ENCODE measurements at places on chromosomes 16 and 17. TPM values are rescaled to one million over a fixed set of nuclear protein-coding genes. Genes with fewer than 3 reads are reported as not detected.

GRCh38 chr17:41334385-41335305 is 16.0 kb downstream of the KRT33A start:
- no peak overlapping the region for H3K27ac ChIP-seq
- no peak overlapping the region for H3K4me3 ChIP-seq
- no peak for DNase-seq

- no peak overlapping the region for H3K27ac ChIP-seq
- H3K4me1 ChIP-seq = peaks cover 32% of the 10 kb centered on the region
- peaks cover 60% of the 10 kb centered on the region for H3K27me3 ChIP-seq
- no peak for DNase-seq
- no peaks in the 10 kb centered on the region for H3K36me3 ChIP-seq
- H3K4me3 ChIP-seq = peak overlapping the region; percentile 44
These were observed 904 bp downstream of the SLC6A2 start for GRCh38 chr16:55656691-55657092.

GRCh38 chr17:62778990-62779681 is 29.0 kb downstream of the MARCHF10 start:
- H3K36me3 ChIP-seq = no peaks in the 10 kb centered on the region
- peaks cover 16% of the 10 kb centered on the region for H3K4me1 ChIP-seq
- no peaks in the 10 kb centered on the region for H3K27me3 ChIP-seq
- DNase-seq = peak; percentile 73
- peak overlapping the region; percentile 35 for H3K27ac ChIP-seq
- no peak overlapping the region for H3K4me3 ChIP-seq

DNA sequence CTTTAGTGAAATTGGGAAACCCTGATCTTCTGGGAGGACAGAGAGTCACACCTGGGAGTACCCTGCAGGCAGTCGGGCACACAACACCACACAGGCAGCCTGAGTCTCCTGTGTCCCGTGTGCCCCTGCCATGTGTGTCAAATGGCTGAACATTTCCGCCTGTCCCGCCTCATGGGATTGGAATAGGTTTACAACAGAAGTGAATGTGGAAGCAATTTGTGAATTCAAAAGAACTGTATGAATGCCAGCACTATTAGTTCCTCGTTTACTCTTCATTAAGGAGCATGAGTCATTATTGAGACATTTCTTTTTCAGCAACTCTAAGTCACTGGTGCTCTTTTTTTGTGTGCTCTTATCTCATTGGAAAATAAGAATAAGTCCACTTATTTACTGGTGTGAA is 226.5 kb downstream of the PMP22 start:
- no peaks in the 10 kb centered on the region for H3K36me3 ChIP-seq
- peaks cover 3% of the 10 kb centered on the region for H3K27me3 ChIP-seq
- H3K4me1 ChIP-seq = no peaks in the 10 kb centered on the region
- no peak overlapping the region for H3K27ac ChIP-seq
- DNase-seq = no peak

GRCh38 chr17:7440113-7440833 is 961 bp downstream of the FGF11 start:
- DNase-seq = peak; percentile 67
- peaks cover 74% of the 10 kb centered on the region for H3K27me3 ChIP-seq
- peaks cover 81% of the 10 kb centered on the region for H3K4me1 ChIP-seq
- H3K27ac ChIP-seq = peak overlapping the region; percentile 48
- peak overlapping the region; percentile 46 for H3K4me3 ChIP-seq

DNA sequence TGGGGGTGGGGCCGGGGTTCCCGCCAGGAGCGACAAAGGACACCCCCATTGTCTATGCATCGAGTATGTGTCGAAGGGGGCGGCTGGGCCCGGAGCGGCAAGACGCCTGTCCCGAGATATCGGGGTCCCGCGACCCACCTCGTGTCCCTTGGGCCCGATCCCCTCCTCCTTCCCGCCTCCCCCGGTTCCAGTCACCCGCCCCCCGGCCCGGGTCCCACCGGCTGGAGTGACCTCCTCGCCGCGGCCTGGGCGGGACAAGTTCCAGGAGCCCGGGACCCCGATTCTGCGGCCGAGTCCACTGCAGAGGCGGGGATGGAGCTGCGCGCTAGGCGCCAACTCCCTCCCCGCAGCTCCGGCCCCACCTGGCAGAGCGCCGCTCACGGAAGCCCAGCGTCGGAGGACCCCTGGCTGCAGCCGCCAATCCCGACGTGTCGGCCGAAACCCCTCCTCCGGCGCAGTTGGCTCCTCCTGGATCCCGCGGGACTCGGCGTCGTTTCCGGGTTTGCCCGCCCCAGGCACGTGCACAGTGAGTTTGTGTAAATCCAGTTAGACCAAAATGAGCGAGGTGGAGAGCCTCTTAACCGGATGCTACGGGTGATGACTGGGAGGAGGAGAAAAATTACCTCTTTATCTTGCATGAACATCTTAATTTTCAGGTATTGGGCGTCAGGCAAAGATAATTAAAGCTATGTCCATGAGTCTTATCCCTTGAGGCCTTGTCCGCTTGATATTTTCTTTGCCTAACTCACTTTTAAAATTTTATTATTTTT is at the start of gene NMRAL1:
Gene NMRAL1 (minus strand): TSS at position 434 of the 770 bp plus-strand sequence. CDS start 493 bp downstream, outside the sequence.
- DNase-seq = peak; percentile 97
- H3K36me3 ChIP-seq = no peaks in the 10 kb centered on the region
- peak within 1 kb of the TSS; percentile 84 for H3K27ac ChIP-seq
- H3K4me3 ChIP-seq = peak within 1 kb of the TSS; percentile 65
- H3K4me1 ChIP-seq = peaks cover 20% of the 10 kb centered on the region

GRCh38 chr17:58314706-58315015 is 13.9 kb downstream of the TSPOAP1 start:
- no peaks in the 10 kb centered on the region for H3K4me1 ChIP-seq
- H3K27ac ChIP-seq = no peak overlapping the region
- DNase-seq = no peak
- H3K4me3 ChIP-seq = no peak overlapping the region
- H3K27me3 ChIP-seq = no peaks in the 10 kb centered on the region

GRCh38 chr17:58789160-58789559 is 33.5 kb downstream of the PPM1E start:
- H3K4me3 ChIP-seq = no peak overlapping the region
- no peak for DNase-seq
- H3K27ac ChIP-seq = no peak overlapping the region
- H3K4me1 ChIP-seq = no peaks in the 10 kb centered on the region

DNA sequence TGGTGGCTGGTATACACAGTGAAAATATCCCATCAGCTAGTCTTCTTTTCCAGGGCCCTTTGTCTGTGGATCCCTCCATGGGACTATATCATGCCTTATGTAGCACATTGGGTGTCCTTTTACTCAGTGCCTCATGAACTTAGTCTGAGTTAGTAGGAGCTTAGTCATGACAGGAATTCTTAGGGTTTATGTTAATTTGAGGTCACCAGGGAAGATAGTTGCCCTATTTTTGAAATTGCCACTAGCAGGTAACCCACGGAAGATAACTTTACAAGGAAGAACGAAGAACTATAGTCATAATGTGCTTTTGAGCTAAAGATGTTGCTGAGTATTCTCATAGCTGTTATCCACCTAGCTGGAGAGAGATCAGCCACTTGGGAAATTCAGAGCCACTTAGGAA is 14.8 kb upstream of the PLK1 start:
- no peak for DNase-seq
- H3K4me3 ChIP-seq = no peak overlapping the region
- H3K27ac ChIP-seq = no peak overlapping the region
- H3K4me1 ChIP-seq = no peaks in the 10 kb centered on the region

GRCh38 chr16:57092786-57093411 is 516 bp downstream of the CPNE2 start:
- H3K27ac ChIP-seq = no peak overlapping the region
- peak overlapping the region; percentile 53 for H3K4me3 ChIP-seq
- peaks cover 25% of the 10 kb centered on the region for H3K4me1 ChIP-seq
- H3K36me3 ChIP-seq = no peaks in the 10 kb centered on the region

GRCh38 chr17:61508912-61509311 is 56.7 kb downstream of the TBX4 start:
- no peak for DNase-seq
- peaks cover 11% of the 10 kb centered on the region for H3K4me1 ChIP-seq
- H3K36me3 ChIP-seq = no peaks in the 10 kb centered on the region
- no peaks in the 10 kb centered on the region for H3K27me3 ChIP-seq
- H3K4me3 ChIP-seq = no peak overlapping the region
- no peak overlapping the region for H3K27ac ChIP-seq

DNA sequence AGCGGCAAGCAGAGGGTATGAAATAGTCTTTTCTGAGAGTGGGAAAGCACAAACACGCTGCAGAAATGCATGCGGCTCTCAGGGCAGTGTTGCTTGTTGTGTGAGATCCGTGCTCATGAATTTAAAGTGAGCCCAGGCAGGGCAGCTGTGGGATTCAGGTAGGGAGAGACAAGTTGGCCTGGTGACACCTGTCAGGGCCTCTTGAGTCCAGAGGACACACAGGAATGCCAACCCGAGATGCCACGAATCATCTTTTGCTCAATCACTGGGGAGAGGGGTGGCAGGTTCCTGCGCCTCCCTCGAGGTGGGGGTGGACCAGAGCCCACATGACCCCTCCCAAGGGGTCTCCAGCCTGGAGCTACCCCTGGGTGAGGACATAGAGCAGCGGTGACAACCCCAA is 211.9 kb downstream of the GSG1L start:
- no peak for DNase-seq
- no peaks in the 10 kb centered on the region for H3K4me1 ChIP-seq
- H3K4me3 ChIP-seq = no peak overlapping the region
- no peaks in the 10 kb centered on the region for H3K36me3 ChIP-seq

DNA sequence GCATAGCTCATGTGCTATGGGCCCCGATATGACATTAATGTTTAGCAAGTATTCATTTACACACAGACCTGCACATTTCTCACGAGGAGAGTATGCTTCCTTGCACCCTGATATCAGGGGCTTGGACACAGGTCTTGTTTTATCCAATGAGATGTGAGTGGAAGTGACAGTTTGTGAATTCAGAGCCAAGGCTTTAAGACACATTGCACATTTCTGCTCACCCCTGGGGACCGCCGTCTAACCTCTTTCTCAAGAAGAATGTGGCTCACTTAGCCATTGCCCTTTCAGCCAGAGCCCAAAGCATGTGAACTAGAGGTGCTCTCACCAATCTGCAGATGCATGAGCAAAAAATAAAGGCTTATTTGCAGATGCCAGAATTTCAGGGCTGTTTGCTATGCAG is 116.1 kb upstream of the C16orf82 start:
- no peak for DNase-seq
- no peak overlapping the region for H3K27ac ChIP-seq
- no peaks in the 10 kb centered on the region for H3K4me1 ChIP-seq
- peaks cover 3% of the 10 kb centered on the region for H3K27me3 ChIP-seq
- no peaks in the 10 kb centered on the region for H3K36me3 ChIP-seq
- no peak overlapping the region for H3K4me3 ChIP-seq

- no peaks in the 10 kb centered on the region for H3K36me3 ChIP-seq
- H3K27me3 ChIP-seq = peaks cover 12% of the 10 kb centered on the region
- H3K27ac ChIP-seq = no peak overlapping the region
- peak; percentile 27 for DNase-seq
- H3K4me1 ChIP-seq = peaks cover 6% of the 10 kb centered on the region
These were observed 47.9 kb upstream of the MAP3K14 start for GRCh38 chr17:45364531-45365390.

DNA sequence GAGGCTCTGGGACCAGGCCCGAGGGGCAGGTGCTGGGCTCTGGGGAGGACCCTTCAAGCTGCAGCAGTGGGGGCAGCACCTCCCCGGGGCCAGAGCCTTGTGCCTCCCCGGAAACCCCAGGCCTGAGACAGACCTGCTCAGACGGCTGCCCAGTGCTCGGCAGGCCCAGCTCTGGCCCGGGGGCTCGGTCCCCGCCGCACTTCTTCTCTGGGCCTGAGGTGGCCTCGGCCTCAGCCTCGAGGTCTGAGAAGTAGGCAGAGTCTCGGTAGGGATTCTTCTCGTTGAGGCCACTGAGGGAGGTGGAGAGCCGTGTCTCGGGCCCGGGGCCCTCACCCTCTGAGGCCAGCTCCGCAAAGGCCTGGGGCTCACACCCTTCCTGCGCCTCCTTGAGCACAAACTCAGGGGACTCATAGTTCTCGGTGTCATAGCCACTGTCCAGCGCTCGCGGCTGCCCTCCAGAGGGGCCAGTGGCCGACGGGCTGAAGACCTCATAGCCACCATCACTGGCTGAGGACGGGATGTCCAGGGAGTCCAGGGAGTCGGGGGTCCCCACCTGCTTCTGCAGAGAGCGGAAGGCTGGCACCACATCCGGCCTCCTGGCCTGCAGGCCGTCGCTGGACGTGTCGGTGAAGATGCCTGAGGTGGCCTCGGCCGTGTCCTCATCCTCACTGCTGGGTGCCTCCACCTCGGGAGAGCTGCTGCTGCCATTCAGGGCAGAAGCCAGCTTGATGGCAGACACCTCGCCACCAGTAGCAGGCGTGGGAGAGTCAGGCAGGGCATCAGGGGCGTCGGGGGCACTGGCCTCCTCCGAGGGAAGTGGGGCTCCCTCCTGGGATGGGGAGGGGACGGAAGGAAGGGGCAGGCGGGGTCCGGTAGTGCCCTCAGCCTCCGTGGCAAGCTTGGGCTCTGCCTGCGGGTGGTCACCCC is 44.3 kb upstream of the PVALEF start:
- no peak overlapping the region for H3K4me3 ChIP-seq
- H3K27me3 ChIP-seq = peaks cover 18% of the 10 kb centered on the region
- peaks cover 13% of the 10 kb centered on the region for H3K36me3 ChIP-seq
- H3K4me1 ChIP-seq = peaks cover 39% of the 10 kb centered on the region

- H3K27me3 ChIP-seq = peaks cover 3% of the 10 kb centered on the region
- peak; percentile 84 for DNase-seq
- H3K4me1 ChIP-seq = peaks cover 28% of the 10 kb centered on the region
- peak overlapping the region; percentile 79 for H3K27ac ChIP-seq
- H3K36me3 ChIP-seq = no peaks in the 10 kb centered on the region
These were observed 54.8 kb upstream of the MAP3K14 start for GRCh38 chr17:45371414-45372324.

- no peaks in the 10 kb centered on the region for H3K27me3 ChIP-seq
- H3K4me1 ChIP-seq = no peaks in the 10 kb centered on the region
- no peak for DNase-seq
- H3K4me3 ChIP-seq = no peak overlapping the region
- H3K36me3 ChIP-seq = no peaks in the 10 kb centered on the region
- H3K27ac ChIP-seq = no peak overlapping the region
These were observed 216.7 kb downstream of the PMP22 start for GRCh38 chr17:15048381-15048780.

GRCh38 chr17:7687072-7687907 is at the start of gene TP53:
TSS of gene TP53 (minus strand) at chr17:7687490. CDS start at chr17:7676594, 10,896 bp downstream.
- H3K27me3 ChIP-seq = no peaks in the 10 kb centered on the region
- H3K4me1 ChIP-seq = peaks cover 17% of the 10 kb centered on the region
- H3K36me3 ChIP-seq = peaks cover 6% of the 10 kb centered on the region
- peak; percentile 97 for DNase-seq
- peak within 1 kb of the TSS; percentile 98 for H3K27ac ChIP-seq

ATP2C2 gene
- 0.13 TPM for total RNA-seq

P3H4 gene
- 39.7 TPM for total RNA-seq

SLFN14 gene
- 0.22 TPM for total RNA-seq

CD300LB gene
- 0.04 TPM for total RNA-seq

TEKT1 gene
- not detected for total RNA-seq

RPRML gene
- total RNA-seq = 0.09 TPM

ADORA2B gene
- 2.1 TPM for total RNA-seq

IL32 gene
- total RNA-seq = 50.2 TPM

HAP1 gene
- total RNA-seq = 0.04 TPM

All from muscle of leg (tissue), 16 donors.